NCI-H2029 treated with DMSO at 0.1 percent for 48 hours (cell line): ENCODE measurements at places on chromosomes 13 and 19.

- no peak for DNase-seq
Measured at GRCh38 chr13:97570442-97570841, 136.5 kb downstream of the RAP2A start.

GRCh38 chr13:91045351-91046034, 302.0 kb upstream of the MIR17HG start:
- no peak for DNase-seq

DNA sequence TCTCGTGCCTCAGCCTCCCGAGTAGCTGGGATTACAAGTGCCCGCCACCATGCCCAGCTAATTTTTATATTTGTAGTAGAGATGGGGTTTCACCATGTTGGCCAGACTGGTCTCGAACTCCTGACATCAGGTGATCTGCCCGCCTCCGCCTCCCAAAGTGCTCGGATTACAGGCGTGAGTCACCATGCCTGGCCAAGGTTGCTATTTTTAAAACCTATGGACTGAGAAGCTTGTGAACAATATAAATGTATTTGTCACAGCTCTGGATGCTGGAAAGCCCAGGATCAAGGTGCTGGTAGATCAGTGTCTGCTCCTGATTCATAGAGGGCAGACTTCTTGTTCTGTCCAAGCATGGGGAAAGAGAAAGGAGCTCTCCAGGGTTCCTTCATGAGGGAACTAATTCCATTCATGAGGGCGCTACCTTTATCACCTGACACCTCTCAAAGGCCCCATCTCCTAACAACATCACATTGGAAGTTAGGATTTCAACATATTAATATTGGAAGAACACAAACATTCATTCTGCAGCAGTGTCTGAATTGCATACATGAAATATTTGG, 16.1 kb downstream of the CARD8 start:
- no peak for DNase-seq

- no peak for DNase-seq
Measured at GRCh38 chr13:112435973-112436372, 59.8 kb downstream of the SPACA7 start.

DNA sequence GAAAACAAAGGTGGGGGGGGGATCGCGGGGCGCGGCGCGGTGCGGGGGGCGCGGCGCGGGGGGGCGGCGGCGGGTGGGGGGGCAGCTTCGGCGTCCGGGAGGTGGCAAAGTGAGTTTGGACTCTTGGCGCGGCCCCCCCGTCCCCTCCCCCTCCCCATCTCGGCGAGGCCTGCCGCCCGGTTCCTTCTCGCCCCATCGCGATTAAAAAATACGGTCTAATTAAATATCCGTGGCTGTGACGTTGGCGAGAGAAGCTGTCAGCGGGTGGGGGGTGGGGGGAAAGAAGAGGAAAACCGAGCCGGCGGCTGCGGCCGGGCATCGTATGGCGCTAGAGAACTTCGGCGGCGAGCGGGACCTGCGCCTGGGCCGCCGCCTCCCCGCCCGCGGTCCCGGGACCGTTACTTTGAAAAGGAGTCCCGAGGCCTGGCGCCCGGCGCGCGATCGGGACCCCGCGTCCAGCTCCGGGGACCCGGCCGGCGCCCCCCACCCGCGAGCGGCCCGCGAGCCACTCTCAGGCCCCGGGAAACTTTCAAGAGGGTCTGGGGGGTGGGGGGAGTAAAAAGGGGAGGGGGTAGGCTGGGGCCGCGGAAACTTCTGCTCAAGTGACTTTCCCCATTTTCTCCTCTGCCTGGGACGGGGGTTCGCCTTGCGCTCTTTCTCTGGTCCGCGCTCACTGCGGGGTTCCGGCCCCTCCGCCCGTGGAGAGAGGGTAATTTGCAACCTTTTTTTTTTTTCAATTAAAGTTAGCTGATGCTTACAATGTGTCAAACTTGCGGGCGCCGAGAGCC, 146.3 kb upstream of the ZNF536 start:
- no peak for DNase-seq

DNA sequence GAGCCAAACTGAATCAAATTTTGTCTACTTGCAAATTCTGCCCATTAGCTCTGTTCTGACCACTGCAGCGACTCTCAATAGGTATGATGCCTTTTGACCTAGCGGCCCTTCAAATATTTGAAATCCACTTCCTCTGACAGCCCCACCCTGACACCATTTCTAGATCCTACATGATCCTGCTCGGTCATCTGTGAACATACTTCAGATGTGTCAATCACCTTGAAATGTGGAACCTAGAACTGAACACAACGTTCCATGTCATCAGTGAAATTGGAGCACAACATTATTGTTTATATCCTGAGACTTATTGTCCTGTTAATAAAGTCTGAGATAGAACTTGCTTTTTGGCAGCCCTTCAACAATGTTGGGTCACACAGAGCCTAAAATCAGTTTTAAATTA, 98.2 kb downstream of the UBL3 start:
- no peak for DNase-seq

DNA sequence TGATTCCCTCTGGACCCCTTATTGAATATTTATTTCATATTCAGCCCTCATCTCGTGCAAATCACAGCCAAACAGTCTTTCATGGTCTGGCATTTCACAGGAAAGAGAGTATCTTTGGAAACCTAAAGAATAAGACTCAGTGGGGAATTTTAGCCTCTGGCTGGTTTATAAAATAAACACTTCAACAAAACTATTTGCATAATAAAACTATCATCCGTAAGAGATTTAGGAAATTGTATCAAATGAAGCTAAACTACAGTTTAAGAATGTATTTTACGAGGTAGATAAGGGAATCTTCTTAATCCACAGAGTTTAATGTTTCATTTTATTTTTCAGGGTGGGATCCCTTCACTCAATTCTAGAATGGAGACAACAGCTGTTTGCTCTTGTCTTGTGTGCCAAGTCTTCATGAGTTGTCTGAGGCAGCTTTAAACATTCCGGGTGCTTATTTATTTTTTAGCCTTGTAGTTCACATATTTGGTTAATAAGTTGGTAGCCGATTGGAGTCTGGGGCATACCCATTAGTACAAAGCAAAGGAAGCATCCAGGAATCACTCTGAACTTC, 634.4 kb upstream of the KLF12 start:
- no peak for DNase-seq

DNA sequence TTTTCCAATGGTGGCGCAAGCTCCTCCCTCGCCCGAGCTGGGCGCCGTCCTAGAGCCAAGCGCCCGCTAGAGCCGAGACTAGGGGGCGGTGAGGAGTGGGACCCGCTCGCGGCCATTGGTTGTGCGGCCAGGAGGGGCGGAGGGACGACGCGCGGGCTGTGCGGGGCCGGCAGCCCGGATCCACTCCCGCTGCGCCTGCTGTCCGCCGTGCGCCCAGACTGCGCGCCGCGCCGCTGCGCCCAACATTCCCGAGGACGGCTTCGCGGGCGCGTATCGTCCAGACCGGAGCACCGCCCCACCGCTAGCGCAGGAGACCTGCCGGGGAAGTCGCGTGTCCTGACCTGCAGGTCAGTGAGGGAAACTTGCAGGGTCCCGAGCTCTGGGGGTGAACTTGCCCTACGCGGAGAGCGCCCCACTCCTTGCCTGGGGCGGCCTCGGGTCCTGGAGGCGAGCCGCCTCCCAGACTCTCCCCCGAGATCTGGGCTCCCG, at the start of gene SERTM1:
Gene SERTM1 (plus strand): TSS at position 183 of the 489 bp plus-strand sequence. CDS start 21,059 bp downstream, outside the sequence.
- DNase-seq: no peak

DNA sequence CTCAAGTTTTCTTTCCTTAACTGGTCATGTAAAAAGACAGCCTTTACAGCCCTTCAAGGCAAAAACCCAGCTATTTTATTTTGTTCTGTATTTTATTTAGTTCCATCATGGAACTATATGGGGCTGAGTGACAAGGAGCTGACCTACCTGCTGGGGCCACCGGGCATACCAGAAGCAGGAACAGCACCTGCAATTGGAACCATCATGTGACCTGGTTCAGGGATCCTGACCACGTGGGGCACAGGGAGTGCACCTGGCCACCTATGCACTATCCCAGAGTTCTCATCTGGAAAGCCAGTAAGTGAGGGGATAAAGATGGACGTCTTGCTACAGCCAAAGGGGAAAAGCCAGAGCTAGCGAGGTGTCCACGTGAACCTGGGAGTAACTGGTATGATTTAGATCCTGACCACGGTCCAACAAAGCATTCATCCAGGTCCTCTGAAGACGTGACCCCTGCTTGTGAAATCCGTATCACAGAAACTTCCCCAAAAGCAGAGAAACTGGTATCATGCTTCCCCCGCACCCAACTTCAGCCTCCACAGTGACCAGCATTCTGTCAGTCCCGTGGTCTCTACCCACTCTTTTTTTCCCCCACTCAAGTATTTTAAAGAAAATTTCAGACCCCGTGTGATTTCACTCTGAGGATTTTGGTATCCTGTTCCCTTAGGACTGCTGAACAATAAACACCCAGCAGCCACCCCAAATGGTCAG, 40.5 kb upstream of the SLC15A1 start:
- no peak for DNase-seq

GRCh38 chr13:29483211-29483610, 112.3 kb downstream of the SLC7A1 start:
- DNase-seq: no peak

GRCh38 chr19:46634656-46635218, 1.3 kb downstream of the GNG8 start:
- no peak for DNase-seq

- DNase-seq: no peak
Measured at GRCh38 chr13:97659602-97660001, 225.6 kb downstream of the RAP2A start.

DNA sequence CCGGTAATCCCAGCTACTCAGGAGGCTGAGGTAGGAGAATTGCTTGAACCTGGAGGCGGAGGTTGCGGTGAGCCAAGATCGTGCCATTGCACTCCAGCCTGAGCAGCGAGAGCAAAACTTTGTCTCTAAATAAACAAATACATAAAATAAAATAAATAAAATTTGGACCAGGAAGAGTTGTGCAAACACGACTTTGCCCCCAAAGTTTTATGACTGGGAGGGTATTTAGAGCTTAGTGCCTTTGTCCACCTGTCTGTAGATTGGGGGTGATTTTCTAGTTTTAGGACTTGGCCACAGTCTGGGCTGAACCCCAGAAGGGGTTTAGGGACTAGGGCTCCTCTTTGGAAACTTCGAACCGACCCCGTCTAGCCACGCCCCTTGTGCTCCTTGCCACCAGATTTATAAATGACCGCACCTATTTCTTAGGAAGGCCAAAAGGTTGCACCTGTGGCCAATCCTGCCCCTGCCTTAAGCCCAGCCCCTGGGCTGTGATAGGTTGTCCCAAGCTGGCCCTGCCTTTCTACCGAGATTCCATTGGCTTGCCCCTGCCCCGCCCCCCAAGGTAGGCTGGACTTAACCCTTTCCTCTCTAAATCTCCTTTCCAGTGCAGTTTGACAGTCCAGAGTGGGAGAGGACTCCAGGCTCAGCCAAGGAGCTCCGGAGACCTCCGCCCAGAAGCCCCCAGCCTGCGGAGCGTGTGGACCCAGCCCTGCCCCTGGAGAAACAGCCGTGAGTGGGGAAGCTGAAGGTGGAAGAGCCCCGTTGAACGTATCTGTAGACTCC, 5.3 kb downstream of the SHD start:
- DNase-seq: no peak
